ENCODE measurements at places on chromosomes 5 and 9.
A peak's percentile ranks its signal among the peaks of the same experiment; 100 is the strongest.

DNA sequence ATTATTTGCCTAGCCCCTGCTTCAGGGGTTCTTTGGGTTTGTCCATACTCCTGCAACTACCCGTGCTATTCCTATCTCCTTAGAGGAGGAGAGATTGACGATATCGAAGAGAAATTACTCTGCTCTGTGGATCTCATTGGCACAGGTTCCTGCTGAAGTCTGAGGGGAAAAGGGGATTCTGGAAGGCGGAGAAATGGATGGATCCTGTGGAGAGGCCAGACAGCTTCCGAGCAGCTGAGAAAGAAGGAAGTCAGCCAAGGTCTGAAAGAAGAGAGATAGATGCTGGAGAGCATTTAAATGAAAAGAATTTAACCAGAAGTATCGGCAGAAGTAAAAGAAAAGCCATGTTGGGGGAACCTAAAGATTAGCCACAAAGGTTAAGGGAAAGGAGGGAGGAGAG lies 40.4 kb upstream of the SPATA31C2 start:
- DNase-seq: no peak

DNA sequence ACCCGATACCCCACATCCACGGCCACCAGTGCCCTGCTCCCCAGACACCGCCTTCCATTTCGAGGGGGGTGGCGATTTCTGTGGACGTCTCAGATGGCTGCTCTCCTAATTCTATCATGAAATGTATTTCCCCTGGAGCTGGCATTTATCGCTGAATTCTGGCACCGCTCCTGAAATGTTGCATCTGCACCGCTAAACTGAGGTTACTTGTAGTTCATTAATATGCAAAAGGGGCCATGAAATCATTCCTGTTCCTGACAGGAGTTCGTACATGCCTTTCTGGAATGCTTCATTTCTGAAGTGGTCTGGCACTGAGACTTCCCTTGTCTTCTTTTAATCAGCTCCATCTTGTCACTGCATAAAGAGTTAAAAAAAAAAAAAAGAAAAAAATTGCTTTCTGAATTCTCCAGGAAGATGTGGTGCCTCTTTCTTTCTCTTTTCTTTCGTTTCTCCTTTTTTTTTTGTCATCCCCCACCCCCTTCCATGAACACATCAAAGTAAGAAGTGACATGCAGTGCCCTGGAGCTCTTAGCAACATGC lies 97.7 kb upstream of the SMARCA2 start:
- DNase-seq: no peak

GRCh38 chr9:133122605-133122934 lies 1.5 kb upstream of the RALGDS start:
- no peak for DNase-seq

DNA sequence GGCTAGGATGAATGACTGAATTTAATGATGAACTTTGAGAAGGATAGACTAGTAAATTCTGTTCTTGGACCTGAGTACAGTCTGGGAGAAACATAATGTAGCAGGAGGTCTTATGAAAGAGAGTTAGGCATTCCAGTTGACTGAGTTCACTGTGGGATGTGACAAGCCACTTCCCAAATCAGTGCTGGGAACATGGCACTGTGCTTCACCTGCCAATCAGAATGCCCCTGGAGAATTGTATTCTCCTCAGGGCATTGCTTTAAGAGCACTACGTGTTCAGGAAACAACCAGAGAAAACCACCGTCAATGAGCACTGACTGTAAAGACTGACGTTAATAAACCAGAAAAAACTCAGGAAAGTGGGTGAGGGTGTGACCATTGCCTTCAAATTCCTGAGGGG lies 1.2 kb downstream of the CCDC107 start:
- no peak for DNase-seq

DNA sequence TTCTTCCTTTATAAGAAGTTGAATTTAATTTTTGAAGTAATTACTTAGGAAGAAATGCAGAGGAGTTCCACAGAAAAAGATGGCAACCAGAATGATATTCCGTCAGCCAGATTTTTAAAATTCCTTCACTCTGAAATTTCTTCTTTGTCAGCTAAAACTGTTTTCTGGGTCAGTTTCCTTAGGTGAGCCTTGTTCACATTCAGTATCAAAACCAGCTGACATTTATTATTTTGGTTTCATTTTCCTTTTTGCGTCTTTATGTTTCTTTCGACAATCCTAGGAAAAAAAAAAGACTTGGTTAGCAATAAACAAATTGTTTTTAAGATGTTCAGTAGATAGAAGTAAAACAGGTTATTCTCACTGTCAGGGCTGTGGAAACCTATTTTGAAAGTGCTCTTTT lies 4.1 kb upstream of the IARS1 start:
- DNase-seq: no peak

DNA sequence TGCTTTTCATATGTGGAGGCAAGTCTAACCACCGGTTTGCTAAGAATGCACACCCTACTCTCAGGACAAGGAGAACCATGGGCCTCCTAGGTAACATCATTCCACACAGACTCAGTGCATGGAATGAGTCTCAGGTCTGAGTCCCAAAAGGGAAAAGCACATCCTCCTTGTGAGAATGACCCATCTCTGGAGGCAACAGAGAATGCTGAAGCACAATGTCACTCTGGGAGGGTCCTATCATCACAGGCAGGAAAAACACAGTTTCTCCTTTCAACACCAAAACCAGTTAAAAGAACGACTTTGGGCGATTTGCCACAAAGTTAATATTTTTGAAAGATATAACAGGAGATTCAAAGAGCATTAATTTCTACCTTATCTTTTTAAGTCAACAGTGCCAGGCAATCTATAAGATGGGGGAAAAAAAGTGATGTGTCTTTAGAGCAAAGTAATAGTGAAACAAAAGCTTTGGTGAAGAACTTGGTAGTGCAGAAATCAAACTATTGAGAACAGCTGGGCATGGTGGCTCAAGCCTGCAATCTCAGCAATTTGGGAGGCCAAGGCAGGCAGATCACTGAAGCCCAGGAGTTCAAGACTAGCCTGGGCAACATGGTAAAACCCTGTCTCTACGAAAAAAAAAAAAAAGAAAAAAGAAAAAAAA lies 97.3 kb downstream of the OXCT1 start:
- no peak for DNase-seq

- DNase-seq: no peak
These were observed 17.7 kb downstream of the LPAR1 start for GRCh38 chr9:111020594-111020993.

DNA sequence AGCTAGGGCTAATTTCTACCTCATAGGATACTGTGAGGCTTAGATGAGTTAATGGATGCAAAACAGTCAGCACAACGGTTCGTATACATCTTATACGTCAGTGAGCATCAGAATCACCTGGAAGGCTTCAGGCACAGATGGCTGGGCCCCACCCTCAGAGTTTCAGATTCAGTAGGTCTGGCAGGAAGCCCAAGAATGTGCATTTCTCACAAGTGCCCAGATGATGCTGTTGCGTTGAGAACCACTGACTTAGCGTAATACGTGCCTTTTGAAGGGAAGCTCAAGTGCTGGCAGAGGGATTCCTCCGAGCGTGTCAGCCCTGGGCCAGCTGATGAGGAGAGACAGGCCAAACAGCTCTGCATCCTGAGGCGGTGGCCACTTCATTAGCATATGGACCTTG lies 117.1 kb upstream of the WWC1 start:
- DNase-seq: no peak

DNA sequence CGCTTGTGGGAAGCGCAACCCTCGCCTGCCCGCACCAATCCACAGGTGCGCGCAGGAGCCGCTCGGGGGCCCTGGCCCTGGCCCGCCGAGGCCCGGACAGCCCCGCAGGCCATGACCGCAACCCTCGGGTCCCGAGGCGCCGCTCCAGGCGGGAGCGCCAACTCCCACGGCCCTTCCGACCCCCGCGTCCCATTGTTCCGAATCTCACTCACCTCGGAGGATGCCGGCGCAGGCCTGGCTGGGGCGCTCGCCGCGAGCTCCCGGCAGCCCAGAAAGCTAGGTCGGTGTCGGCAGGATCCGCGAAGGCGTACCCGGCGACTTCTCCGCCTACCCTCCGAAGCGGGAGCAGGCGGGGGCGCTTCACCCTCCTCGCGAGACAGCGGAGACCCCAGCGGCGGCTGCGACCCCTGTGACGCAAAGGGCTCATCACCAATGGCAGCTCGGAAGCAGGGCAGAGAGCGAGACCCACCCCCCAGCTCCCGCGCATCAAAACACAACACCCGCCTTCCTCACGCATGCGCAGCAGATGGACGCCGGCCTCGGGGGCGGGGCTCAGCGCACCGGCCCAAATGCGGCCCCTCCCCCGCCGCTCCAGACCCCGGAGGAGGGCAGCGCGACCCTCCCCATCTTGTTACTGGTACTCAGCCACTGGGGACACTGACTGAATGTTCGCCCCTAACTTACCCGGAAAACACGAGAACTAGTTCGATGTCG lies 1.4 kb upstream of the SMIM27 start:
- peak; percentile 81 for DNase-seq

GRCh38 chr5:172769616-172770373 lies 1.2 kb downstream of the DUSP1 start:
- DNase-seq: no peak

GRCh38 chr9:114653556-114654159 lies 3.9 kb downstream of the TEX53 start:
- peak; percentile 42 for DNase-seq

GRCh38 chr9:89872426-89872912 lies 267.7 kb downstream of the GADD45G start:
- no peak for DNase-seq

GRCh38 chr5:180324601-180324950 lies 28.6 kb downstream of the GFPT2 start:
- no peak for DNase-seq

DNA sequence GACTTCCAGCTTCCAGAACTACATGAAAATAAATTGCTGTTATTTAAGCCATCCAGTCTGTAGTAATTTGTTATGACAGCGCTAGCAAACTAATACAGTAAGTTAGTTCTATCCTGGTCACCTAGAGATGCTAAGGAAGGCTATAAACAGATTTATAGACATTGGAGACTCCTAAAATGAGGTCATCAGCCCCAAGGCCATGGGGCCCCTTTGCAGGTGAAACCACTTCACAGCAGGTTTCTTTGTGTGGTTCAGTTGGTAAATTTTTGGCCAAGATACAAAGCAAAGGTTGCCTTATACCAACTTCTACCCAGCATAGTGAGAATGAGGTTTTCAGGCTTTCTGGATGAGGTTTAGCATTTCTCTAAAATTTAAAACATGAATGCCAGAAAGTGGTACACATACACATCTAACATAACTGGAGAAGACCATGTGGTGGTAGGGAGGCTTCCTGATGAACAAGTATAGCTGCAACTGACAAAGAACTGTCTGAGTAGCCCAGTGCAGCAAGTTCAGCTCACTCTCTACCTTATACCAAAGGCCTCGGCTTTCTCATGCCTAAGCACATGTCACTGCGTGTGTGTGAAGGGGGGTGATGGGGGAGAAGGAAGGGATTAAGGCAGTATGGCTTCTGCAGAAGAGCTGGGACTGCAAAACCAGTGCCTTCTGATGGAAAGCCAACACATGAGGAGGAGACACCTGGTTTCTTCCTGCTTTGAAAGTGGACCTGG lies 264.6 kb upstream of the TAS2R1 start:
- DNase-seq: no peak

DNA sequence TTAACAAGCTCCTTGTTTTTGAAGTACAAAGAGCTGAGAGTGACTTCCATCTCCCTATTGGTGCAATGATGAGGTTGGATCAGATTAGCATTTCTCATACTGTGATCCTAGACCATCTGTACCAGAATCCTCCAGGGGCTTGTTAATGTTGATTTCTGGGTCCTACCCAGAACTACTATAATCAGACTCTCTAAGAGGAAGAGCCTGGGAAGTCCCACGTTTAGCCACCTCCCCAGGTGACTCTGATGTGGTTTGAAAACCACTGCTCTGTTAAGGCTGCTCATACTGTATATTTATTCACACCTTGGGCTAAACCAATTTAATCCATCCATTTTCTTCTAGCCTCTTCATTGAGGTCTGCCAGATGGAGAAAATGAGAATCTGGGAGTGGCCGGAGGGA lies 49.6 kb upstream of the SMIM32 start:
- no peak for DNase-seq

GRCh38 chr5:148311484-148311883 lies 739 bp upstream of the SPINK7 start:
- no peak for DNase-seq

GRCh38 chr5:166758151-166758550 lies 1533.3 kb upstream of the WWC1 start:
- DNase-seq: no peak

DNA sequence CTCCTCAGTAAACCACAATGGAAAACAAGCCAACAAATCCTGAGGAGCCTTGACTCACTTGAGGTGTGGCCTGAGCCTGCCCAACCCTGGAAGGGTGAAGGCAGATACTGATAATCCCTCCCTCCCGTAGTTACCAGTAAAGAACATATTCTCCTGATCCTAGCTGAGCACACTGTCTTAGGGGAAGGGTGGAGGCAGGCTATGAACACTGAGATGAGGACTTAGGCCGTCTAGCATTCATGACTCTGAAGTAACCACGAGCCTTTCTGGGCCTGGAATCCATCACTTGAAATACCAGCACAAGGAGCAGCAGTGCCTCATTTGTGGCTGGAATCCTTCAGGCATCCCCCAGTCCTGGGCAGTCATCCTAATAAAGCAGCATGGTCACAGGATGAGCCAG lies 124.5 kb upstream of the PRLR start:
- no peak for DNase-seq

- DNase-seq: no peak
These were observed 36.6 kb downstream of the UHRF2 start for GRCh38 chr9:6449645-6450044.

DNA sequence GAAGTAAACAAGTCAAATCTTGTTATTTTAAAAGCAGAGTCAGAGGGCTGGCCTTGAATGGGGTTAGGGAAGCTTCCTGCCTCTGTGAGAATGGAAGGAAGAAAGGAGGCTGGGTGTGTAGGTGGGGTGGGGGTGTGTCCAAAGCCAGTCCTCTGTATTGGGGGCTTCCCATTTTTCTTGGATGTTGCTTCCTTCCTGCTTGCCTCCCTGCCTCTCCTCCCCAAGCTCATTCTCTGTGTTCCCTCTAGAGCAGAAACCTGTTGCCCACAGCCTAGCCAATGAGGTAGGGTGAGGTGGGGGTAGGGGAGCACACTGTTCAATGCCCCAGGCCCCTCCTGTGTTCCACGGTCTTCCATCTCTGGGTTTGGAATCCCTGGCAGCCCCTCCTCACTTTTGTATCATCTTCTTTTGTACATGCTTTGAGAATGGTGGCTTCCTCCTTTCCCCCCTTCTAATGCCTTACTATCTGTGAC lies 39.7 kb downstream of the SNX24 start:
- DNase-seq: no peak

GRCh38 chr5:6837519-6838110 lies 124.4 kb downstream of the TENT4A start:
- DNase-seq: no peak

GRCh38 chr5:62093976-62094375 lies 212.0 kb upstream of the KIF2A start:
- DNase-seq: no peak

DNA sequence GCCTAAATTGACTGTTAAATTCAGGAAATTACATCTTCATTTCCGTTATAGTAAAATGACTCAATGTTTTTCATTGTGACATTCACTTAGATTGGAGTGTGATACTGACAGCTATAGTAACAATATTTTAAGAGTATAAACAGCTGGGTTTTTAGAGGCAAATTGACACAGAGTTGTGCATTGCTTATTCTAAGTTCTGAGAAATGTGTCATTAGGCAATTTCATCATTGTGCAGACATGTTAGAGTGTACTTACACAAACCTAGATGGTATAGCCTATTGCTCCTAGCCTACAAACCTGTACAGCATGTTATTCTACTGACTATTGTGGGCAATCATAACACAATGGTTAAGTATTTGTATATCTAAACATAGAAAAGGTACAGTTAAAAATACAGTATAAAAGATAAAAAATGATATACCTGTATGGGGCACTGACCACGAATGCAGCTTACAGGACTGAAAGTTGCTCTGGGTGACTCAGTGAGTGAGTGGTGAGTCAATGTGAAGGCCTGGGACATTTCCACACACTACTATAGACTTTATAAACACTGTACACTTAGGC lies 132.7 kb downstream of the PDE4D start:
- DNase-seq: no peak
